Posterior cingulate gyrus (tissue), 11 donors: ENCODE measurements at places on chromosomes 11 and 22.

- no peak for DNase-seq
Measured at GRCh38 chr11:47101406-47101805, 75.3 kb downstream of the ARFGAP2 start.

DNA sequence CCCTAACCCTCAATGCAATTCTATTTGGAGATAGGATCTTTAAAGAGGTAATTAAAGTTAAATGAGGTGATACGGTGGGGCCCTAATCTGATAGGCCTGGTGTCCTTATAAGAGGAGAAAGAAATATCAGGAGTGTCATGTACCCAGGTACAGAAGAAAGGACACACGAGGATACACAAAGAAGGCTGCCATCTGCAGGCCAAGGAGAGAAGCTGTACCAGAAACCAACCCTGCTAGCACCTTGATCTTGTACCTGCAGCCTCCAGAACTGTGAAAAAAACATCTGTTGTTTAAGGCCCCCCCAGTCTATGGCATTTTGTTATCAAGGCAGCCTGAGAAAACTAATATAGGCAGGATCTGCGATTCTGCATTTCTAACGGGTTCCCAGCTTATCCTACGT, 44.2 kb downstream of the FBXO7 start:
- no peak for DNase-seq

- DNase-seq = peak; percentile 93
Measured at GRCh38 chr11:57311109-57311936, 13.4 kb downstream of the TNKS1BP1 start.

DNA sequence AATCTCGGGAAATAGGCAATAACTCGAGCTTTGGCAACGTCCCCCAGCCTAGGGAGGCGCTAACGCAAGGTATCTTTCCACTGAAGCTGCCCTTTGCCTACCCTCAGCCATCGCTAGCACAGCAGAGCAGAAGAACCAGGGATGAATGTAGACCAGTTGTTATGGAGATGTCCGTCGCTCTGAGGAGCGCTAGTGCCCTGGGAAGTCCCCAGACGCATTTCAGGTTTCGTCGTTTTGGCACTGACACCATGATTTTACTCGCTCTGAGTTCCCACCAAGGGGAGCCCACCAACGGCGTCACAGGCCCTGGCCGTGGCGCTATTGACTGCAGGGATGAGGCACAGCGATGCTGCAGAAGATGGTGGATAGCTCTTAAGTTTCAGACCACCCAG, 22.7 kb upstream of the BDNF start:
- DNase-seq = peak; percentile 66
